HCT116 (cell line): ENCODE measurements at places on chromosomes 3 and 15.

- peak; percentile 10 for DNase-seq
Measured at GRCh38 chr3:122092460-122093165, 37.5 kb downstream of the CD86 start.

DNA sequence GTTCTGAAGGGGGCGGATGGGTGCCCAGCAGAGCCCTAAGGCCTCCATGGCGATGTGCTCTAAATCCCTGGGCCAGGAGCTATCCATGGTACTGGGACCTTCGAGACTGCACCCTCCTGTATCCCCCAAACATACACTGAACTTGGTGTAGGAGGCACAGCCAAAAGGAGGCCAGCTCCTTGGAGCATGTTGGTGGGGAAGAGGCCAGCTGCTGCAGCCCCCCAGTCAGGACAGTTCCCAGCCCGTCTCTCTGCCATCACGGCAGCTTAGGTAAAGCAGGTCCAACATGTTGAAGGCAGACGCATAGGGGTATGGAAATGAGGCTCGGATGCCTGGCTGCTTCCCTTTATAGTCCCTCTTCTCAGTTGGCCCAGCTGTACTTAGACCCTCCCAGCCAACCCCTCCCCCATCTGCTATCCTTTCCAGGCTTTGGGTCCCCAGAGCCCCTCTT, 1.8 kb downstream of the CAMKV start:
- DNase-seq: no peak

- DNase-seq: no peak
Measured at GRCh38 chr15:62475591-62475990, 310.5 kb upstream of the C2CD4B start.

DNA sequence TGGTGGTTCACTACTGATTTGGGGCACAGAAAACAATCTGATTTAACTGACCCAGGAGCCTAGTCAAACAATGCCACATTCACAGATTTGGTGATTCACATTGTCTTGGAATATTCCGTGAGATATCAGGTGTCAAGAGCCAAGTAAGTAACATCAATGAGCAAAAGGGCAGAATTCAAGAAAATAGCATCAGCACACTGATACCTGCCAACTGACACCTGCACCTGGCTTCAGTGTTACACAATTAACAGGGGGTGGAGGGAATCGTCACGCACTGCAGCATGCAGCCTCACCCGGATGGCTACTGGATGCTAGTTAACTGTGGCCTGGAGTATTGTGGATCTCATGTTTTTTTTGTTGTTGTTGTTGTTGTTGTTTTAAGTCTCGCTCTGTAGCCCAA, 17.6 kb downstream of the CCNL1 start:
- DNase-seq: no peak

GRCh38 chr3:18126772-18127171, 298.4 kb downstream of the SATB1 start:
- DNase-seq: no peak

DNA sequence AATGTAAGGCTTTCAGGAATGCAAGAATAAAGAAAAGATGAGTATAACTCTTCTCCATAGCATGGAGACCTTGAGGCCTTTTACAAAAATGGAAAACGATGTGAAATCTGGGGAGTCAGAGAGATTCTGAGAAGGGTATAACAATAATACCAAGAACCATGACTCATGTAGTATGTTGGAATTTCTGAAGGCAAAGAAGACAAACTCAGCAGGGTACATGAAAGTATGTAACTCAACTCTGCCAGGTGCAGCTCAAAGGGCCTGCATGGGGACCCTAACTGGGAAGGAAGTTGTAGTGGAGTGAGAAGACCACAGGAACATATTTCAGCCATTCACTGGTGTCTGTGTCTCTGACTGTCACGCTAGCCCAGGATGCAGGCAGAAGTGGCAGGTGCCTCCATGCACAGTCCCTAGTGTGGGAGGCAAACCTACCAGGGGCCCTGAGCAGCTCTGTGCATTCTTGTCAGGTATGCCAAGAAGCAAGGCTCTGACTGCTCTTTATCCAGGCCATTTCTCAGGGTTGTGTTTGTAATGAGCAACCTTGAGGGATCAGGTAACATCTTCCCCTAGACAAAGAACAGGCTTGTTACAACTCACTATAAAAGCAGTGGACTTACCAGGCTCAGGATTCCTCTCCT, 57.2 kb downstream of the GPR156 start:
- no peak for DNase-seq

GRCh38 chr3:48047841-48048464, 31.7 kb upstream of the MAP4 start:
- DNase-seq: no peak

- DNase-seq: no peak
Measured at GRCh38 chr15:32705446-32705845, 12.4 kb upstream of the GREM1 start.

- DNase-seq: no peak
Measured at GRCh38 chr3:100149713-100150415, 35.6 kb upstream of the FILIP1L start.

DNA sequence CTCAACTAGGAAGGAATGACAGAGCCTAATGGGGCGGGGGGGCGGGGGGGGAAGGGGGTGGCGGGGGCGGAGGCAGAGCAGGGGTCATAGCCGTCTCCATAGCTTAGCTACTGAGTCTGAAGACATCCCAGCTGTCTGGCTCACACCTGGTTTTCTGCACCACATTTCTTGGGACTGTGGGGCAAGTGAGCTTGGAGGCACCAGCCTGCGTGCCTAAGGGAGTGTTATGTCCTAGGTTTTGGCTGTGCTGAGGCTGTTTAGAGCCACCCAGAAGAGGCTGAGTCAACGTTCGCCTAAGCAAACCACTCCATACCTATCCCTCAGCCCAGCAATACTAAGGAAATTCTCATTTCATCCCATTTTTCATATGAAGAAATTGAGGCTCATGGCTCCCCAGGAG, 1.4 kb downstream of the IL17RD start:
- no peak for DNase-seq

DNA sequence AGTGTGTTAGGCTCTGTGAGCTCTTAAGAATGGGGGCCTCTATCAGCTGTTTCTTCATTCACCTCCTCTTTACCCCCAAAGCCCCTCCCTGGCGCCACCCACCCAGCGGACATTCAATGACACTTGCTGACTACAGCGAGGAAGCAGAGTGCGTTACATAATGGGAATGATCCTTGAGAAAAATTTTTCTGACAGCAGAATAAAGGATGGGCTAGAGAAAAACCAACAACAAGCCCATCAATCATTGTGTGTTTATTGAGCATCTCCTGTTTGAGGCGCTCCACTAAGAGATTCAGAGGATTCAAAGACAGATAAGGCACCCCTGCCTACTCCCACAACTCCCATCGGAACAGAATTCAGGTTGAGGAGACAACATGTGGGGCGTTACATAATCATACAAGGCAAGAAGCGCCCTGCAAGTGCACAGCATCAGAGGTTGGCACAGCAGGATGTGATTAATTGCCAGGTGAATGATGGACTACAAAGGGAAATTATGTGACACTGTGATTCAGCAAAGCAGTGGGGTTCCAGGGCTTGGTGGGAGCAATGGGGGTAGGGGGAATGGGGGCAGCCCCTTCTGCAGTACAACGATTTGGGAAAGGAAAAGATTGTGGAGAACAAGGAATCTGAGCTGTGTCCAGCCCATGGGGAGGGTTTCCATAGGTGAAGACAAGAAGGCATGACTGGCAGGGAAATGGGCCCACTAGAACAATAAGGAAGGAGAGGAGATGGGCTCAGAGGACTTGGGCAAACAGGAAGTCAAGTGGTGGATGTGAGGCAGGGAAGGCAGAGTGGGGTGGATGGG, 141.3 kb upstream of the ATP2B2 start:
- DNase-seq: no peak

DNA sequence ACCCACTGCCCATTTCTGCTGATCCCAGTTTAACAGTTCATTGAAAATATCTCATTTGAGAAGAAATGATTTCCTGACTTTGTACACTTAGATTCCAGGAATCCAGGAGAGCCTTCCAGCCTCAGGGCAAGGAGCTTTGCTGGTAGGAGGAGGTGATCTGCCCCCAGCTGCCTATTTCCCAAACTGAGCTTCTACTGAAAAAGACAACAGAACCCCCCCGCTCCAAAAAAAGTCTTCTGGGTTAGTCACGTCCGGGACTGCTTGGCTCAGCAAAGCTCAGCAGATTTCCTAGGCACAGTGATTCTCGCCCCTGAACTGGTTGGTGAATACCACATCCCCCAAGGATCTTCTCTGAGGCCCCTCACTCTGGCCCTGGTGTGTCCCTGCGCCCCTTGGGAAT, 13.1 kb downstream of the SLC6A6 start:
- DNase-seq: no peak

DNA sequence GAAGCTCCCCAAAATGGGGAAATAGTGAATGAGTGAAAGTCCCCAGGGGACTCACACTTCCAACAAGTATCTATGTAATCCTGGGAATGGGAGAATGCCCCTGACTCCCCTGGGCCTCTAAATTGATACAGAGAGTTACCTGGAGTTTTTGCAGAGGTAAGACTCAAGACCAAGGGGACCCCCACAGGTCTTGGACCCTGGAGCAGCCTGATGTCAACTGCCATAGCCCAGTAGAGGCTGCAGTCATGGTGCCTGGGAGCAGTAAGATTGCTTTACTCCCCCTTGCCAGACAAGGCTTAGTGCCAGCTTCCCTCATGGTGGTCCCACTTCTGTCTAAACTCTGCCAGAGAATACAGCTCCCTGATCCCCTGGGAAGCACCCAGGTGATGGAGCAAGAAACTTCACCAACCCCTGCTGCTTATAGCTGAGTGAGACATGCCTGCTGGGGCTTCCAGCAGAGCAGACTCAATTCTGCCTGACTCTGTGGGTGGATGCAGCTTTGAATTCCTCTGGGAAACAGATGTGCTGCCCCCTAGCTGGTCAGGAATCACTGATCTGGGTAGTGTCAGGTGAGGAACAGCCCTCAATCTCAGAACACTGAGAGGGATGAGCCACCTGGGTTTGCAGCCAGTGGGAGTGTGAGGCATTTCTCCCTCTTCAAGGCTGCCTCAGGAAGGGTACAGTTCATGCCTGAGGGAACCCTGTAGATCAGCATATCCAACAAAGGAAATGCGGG, 485.9 kb downstream of the NSUN3 start:
- DNase-seq: no peak

DNA sequence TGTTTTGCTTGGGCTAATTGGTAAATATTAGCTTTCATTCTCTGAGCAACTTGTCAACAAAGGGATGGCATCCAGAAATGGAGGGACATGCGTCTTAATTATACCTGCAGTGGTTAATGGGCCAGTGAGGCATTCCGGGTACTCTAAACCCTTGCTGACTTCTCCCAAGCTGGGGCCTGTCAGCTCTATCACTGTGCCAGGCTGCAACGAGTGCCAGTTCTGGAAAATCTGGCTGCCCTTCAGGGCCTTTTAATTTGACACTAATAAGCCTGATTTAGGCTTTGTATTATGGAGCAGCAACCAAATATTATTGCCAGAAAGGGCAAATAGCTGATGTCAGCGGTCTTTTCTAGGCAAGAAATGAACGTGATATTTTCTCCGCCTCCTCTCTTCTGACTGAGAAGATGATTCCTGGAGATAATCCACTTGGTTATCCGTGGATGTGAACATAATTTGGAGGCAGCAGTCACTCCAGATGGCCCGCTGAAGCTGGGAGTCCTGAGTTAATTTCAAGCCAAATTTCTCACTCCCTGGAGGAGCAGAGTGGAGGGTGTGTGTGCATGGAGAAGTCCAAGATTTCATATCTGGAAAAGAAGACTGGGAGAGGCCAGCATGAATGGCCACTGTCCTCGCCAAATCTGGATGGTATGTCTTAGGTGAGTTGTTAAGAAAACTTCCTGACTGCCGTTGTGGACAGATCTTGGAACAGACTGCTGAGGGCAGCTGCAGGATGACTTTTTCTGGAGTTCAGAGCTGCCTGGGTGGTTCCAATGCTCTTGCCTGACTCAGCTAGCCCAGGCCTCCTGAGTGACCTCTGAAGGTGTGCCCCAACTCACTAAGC, 44.4 kb upstream of the PSMD6 start:
- no peak for DNase-seq

- no peak for DNase-seq
Measured at GRCh38 chr15:43943511-43943910, 116.7 kb downstream of the WDR76 start.

DNA sequence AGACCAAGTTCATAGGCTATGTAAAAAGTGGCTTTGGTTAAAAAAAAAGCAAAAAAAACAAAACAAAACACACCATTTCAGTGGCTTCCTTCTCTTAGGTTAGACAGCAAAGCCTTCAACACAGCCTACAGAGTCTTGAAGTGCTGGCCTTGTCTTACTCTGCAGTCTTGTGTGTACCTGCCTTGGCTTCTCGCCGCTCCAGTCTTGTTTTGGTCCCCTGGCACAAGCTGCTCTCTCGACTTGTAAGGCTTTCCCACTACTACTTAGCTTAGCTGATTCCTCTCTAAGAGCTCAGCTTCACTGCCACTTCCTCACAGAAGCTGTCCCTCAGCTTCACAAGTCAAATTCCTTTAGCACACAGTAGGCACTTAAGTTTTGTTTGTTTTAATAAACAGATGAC, 63.0 kb downstream of the ST3GAL6 start:
- DNase-seq: no peak

DNA sequence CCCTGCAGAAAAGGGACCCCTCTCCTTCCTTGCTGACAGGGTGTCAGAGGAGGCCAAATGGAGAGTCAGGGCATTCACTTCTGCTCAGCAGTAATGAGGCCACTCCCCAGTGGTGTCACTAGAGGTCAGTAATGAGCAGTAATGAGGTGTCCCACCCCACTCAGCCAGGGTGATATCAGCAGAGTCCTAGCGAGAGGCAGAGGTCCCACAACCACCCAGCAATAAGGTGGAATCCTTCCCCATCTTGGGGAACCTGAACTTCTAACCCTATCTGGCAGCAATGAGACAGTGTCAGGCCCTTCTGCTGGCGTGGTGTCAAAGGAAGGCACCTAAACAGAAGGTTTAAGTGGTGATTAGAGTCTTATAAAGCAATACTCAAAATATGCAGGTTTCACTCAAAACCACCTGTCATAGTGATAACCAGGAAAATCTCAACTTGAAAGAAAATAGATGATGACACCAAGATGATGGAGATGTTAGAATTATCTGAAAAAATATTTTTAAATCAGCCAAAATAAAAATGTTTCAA, 12.9 kb downstream of the OCA2 start:
- peak; percentile 26 for DNase-seq

DNA sequence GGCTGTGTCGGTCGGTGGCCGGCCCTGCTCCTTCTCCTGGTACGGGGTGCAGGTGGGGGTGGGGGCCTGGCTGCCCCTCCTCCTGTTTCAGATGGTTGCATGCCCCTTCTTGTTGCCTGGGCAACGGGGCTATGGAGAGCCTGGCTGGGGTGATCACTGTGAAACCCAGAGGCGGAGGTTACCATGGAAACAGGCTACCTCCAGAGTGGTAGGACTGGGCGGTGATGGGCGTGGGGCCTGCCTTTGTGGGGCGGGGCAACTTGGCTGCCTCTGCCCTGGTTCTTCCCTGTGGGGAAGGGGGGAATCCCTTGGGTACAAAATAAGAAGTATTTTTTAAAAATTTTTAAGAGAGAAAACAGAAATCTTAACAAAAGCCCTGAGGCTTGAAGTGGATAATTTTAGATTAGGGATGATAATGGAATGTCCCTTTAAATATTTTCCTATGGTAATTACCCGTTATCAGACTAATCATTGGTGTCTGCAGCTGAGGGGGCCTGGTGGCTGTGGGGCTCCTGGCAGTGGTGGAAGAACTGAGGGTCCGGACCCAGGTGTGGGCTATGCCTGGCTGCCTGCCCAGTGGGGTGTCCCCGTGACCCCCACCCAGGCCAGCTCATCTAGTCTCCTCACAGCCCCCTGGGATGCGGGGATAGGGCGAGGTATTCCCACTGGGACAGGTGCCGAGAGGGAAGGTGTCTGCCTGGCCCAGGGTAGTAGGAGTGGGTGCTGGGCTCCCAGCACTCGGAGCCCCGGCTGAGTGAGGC, 32.5 kb downstream of the PLXNA1 start:
- DNase-seq: no peak

GRCh38 chr15:68550004-68550403, 28.8 kb upstream of the CORO2B start:
- no peak for DNase-seq
